ENCODE measurements at places on chromosomes 16 and 17.
A peak's percentile ranks its signal among the peaks of the same experiment; 100 is the strongest.

DNA sequence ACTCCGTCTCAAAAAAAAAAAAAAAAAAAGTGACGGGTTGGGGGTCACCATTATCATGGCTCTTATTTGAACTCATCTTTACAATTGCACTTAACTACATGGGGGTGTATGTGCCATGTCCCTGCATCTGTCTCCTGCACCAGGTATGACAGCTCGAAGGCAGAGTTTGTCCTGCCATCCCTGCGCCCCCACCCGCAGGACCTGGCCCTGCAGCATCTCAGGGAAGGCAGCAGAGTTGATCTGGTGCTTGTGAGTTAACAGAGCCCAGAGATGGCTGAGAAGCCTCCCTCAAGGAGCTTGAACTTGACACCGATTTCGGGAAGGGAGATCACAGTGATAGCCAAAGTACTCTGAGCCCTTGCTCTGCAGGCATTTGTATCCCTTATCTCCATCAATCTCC lies 44.8 kb downstream of the C16orf82 start:
- DNase-seq, result no peak

GRCh38 chr17:57984261-57984890 lies 3.7 kb downstream of the VEZF1 start:
- DNase-seq, result no peak

DNA sequence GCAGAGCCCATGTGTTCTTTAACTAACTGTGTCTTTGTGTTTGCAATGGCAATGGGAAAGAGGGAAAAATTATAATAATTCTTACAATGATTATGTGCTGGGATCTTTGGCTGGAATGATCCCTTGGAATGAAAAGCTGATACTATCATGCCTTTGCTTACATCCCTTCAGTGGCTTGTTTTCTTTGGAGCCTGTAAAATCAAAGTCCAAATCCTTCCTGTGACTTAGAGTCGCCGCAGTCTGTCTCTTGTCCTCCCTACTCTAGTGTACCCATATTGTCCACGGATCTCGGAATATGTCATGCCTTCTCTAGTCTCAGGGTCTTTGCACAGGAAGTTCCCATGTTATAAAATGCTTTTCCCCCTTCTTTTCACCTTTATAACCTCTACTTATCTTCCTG lies 111.7 kb upstream of the MAF start:
- DNase-seq, result no peak

- no peak for DNase-seq
Observed at GRCh38 chr17:19321481-19322128, 40.9 kb downstream of the B9D1 start.

DNA sequence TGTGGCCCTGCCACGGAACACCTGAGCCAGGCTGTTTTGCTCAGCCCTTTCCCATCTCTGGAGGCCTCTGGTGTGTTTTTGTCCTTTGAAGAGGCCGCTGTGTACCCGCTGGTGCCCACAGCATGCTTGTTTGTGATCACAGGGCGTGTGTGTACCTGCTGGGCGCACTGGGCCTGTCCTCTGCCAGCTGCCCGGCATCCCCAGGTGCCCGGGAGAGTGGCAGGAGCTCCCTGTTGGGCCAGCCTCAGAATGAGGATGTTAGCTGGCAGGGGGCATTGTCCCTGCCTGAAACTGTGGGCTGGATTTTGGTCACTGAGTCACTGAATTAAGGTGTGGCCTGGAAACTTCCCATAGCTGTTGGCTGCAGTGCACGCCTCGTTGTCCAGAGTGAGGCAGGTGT lies 31.1 kb downstream of the BAIAP2 start:
- DNase-seq, result no peak

DNA sequence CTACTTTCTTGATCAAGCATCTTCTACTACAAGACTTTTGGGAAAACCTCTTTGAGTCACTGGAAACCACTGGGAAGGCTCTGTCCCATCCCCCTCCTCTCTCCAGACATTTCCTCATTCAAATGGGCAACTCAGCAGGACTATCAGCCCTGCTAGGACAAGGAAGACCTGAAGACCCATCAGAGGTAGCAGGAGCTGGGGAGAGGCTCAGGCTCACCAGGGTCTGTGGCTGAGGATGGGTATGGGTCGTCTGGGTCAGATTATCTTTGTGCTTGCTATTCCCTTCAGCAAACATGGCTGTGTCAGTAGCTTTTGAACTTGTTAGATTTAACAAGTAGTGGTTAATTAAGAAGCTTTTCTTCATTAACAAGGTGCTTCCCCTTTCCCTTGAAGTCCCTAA lies 15.0 kb upstream of the NF1 start:
- no peak for DNase-seq

- DNase-seq, result peak; percentile 52
Observed at GRCh38 chr16:66947302-66948065, 12.2 kb downstream of the CES2 start.

- peak; percentile 17 for DNase-seq
Observed at GRCh38 chr16:73047536-73048291, at the start of gene ZFHX3. Gene ZFHX3, minus strand, starts transcription at chr16:73048128. Its CDS starts 87,983 bp downstream, at chr16:72960145.

- no peak for DNase-seq
Observed at GRCh38 chr16:35750701-35751104, 2291.3 kb downstream of the TP53TG3F start.

DNA sequence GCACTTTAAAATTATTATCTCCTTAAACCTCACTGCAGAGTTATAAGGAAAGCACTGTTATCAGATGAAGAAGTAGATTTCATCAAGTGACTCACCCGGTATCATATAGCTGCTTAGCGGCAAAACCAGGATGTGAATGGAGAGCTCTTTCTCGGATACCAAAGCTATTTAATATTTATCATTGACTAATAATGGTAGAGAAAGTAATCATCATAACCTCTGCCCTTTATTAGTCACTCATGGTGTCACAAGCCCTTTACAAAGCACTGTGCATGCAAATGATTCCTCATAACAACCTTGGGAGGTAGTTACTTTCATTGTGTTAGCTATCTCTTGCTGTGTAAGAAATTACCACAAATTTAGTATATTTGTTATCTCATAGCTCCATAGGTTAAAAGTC lies 592.9 kb downstream of the MAF start:
- no peak for DNase-seq

DNA sequence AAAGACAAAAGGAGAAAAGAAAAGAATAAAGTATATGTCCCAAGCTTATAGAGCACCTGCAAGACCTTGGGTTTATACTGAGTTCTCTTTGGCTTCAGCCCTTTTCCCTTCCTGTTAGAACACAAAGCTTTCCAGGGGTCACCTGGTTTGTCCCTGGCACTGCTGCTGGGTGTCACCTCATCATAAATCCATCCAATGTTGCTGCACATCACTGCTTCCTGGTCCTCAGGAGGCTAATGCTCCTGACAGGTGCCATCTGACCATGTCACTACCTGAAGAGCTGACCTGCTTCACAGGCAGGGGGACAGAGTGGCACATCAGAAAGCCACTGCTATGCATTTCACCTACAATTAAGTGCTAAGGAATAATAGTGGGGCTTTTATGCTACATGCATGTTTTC lies 164.6 kb upstream of the ELAC2 start:
- DNase-seq, result no peak

DNA sequence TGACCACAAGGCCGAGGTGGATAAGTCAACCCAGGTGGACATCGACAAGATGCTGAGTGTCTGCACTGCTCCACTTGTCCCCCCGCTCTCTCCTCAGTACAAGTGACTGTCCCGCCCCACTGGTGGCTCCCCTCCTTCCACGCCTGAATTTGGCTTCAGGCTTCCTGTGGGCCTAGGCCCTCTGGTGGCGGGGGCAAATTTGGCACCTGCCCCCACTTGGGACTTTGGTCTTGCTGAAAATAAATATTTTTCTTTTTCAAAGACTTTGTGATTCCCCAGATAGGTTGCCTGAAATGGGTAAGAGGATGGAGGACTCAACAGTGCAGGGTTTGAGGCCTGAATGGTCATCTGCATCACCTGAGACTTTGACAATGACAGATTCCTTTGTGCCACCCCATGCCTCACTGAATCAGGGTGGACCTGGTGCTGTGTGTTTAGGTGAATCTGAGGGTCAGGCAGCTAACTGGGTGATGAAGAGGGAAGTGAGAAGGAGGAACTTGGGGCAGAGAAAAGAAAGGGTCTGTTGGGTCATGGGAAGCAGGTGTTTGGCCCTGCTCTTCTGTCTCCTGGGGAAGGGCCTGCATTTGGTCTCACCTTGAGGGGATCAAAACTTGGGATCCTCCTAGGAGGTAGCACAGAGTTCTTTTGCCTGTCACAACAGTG lies 2.0 kb downstream of the C16orf86 start:
- no peak for DNase-seq

GRCh38 chr16:77359065-77359502 lies 75.8 kb downstream of the ADAMTS18 start:
- no peak for DNase-seq

DNA sequence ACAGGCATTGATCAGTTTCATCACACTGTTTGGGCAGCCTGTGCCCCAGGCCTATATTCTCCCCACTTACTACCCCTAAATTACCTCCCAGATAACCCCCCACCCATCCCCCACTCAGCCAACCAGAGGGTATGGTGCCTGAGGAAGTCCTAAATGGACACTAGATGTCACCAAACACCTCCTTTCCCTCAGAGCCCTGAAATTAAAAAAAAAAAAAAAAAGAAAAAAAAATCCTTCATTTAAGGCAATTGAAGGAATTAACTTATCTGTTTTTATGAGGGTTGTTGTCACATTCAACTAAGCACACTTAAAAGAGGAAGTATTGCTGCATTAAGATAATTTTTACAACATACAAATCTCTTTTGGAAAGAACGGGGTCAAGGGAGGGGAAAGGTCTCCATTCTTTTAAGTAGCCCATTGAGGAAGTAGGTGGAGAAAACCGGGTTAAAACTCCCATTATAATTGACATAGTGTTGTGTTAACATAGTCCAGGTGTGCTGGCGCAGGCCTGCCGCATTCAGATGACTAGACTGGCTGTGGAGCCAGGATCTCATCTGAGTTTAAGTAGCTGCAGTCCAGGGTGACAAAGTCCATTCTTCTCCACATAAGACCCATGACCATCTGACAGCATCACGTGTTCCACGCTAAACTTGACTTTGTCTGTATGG lies 46.3 kb downstream of the SNX11 start:
- DNase-seq, result peak; percentile 38

DNA sequence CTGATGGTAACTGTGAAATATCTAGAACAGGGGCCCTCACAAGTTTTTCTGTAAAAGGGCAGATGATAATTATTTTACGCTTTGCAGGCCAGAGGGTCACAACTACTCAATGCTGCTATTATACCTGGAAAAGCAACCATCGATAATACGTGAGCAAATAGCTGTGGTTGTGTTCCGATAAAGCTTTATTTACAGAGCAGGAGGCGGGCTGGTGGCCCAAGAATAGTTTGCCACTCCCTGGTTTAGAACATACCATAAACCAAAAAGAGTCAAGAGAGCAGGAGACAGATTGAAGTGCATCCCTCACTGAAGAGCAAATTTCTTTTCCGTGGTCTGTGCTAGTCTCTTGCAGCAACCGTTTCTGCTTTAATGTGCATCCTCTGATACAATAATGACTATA lies 77.9 kb upstream of the DYNLRB2 start:
- no peak for DNase-seq

GRCh38 chr16:66899945-66900710 lies 18.6 kb downstream of the CDH16 start:
- DNase-seq, result peak; percentile 69

GRCh38 chr16:71287911-71288310 lies 1.3 kb downstream of the CMTR2 start:
- no peak for DNase-seq

DNA sequence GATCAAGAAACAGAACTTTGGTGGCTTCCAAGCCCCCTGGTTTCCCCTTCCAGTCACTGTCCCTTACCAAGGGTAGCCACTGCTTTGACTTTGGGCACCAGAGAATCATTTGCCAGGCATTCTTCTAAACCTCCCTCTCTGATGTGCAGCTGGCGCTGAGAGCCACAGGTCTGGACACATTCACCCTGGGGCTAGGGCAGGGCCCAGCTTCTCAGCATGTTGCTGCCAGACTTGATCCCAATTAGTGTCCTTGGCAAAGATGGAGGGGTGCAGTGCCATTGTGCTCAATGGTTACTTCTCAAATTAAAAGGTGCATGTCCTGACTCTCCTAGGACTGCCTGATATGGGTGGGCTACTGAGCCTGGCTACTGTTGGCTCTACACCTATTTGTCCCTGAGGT lies 7.6 kb upstream of the SLC47A2 start:
- DNase-seq, result no peak

GRCh38 chr16:12907670-12908233 lies 6.4 kb downstream of the SHISA9 start:
- no peak for DNase-seq

Measured in DMS79 treated with DMSO at 0.1 percent for 48 hours (cell line).